Daoy (cell line): ENCODE measurements at places on chromosomes 4 and X.

GRCh38 chr4:2292646-2293108, 30.8 kb upstream of the MXD4 start:
- DNase-seq, result no peak

- peak; percentile 70 for DNase-seq
Measured at GRCh38 chrX:115017455-115017854, at the start of gene IL13RA2. Gene IL13RA2 (minus strand): TSS chrX:115017616. CDS start chrX:115017269, 347 bp downstream.

GRCh38 chr4:147814376-147814775, 82.5 kb downstream of the ARHGAP10 start:
- no peak for DNase-seq

GRCh38 chrX:333611-334311, 15.2 kb upstream of the GTPBP6 start:
- DNase-seq, result no peak

DNA sequence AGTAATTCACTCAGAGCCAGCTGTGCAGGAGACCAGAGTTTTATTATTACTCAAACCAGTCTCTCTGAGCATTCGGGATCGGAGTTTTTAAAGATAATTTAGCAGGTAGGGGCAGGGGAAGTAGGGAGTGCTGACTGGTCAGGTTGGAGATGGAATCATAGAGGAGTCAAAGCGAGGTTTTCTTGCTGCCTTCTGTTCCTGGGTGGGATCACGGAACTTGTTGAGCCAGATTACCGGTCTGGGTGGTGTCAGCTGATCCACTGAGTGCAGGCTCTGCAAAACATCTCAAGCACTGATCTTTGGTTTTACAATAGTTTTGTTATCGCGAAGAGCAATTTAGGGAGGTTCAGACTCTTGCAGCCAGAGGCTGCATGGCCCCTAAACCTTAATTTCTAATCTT, 63.6 kb downstream of the TRIM2 start:
- no peak for DNase-seq

- DNase-seq, result no peak
Measured at GRCh38 chr4:114752391-114753165, 154.0 kb downstream of the UGT8 start.

GRCh38 chr4:73917081-73917501, 47.9 kb downstream of the CXCL1 start:
- DNase-seq, result peak; percentile 66

GRCh38 chr4:80931631-80932081, 98.9 kb upstream of the BMP3 start:
- no peak for DNase-seq

- DNase-seq, result peak; percentile 11
Measured at GRCh38 chr4:128871948-128872347, 62.4 kb downstream of the JADE1 start.

- no peak for DNase-seq
Measured at GRCh38 chr4:74293558-74293957, 14.7 kb upstream of the EPGN start.

- no peak for DNase-seq
Measured at GRCh38 chr4:127155116-127155515, 477.6 kb upstream of the INTU start.

- no peak for DNase-seq
Measured at GRCh38 chr4:112861691-112862674, 187.5 kb upstream of the ANK2 start.

- no peak for DNase-seq
Measured at GRCh38 chr4:1205586-1206298, 33.4 kb upstream of the SPON2 start.

DNA sequence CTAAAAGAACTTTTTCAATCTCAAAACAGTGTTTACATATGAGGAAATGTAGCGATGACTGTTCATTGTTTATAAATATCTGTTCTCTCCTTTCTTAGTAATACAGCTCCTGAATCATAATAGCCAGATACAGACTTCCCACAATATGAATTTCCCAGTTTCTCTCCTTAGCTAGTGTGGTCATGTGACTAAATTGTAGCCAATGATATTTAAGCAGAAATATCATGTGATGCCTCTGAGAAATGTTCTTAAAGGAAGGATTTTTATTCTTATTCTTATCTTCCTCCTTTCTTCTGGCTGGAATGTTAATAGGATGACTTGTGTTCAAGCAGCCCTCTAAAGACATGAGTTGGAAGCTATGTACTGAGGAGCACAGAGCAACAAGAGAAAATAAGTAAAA, 383.7 kb upstream of the ATOH1 start:
- DNase-seq, result no peak

DNA sequence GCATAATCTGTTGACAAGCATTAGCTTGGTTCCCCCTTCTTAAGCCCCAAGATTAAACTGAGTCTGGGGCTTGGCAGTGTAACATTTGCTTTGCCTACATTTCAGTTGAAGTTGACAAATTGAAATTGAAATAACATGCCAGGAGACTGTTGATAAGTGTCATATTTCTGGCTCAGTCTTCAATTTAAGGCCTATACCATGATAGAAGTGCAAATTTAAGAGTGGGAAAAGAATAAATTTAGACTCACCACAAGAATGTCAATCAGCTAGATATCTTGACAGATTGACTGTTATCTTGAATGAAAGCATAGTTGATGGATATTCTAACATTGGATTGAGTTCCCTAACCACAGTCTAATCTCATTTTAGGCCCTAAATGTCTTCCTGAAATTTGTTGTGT, 117.6 kb downstream of the MAGEB17 start:
- DNase-seq, result no peak

- peak; percentile 80 for DNase-seq
Measured at GRCh38 chrX:105564501-105564900, 257.8 kb upstream of the NRK start.

GRCh38 chrX:136626237-136626636, 21.7 kb upstream of the CD40LG start:
- DNase-seq, result no peak

DNA sequence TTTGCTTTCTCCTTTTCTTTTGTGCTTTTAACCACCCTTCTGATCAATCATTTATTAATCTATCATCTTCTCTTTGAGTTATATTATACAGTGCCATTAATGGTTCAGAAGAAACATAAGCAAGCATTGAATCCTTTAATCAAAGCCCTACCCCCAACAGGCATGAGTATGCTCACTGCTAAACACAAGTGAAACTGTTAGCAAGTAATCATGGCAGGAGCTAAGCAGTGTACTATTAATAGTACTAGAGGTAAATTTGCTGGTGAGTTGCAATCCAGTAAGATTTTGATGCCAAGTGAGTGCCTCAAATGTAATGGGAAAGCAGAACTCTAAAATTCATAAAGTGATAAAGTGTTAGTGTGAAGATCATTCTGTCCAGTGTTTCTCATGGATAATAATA, 57.2 kb downstream of the FNIP2 start:
- DNase-seq, result no peak

GRCh38 chr4:184362396-184362795, 112.0 kb downstream of the IRF2 start:
- no peak for DNase-seq

DNA sequence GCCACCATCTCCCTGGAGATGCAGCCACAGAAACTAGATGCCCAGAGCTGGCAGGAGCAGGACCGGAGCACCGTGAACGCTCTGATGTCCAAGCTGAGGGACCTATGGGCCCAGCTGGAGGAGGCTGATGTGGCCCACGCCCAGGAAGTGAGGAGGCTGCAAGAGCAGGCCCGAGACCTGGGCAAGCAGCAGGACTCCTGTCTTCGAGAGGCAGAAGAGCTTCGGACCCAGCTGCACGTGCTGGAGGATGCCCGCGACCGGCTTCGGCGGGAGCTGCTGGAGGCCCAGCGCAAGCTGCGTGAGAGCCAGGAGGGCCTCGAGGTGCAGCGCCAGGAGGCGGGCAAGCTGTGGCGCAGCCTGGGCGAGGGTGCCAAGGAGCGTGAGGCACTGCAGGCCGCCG, 14.2 kb downstream of the SMIM10L2A start:
- no peak for DNase-seq

GRCh38 chr4:15920723-15921591, 17.6 kb downstream of the FGFBP1 start:
- DNase-seq, result peak; percentile 95

DNA sequence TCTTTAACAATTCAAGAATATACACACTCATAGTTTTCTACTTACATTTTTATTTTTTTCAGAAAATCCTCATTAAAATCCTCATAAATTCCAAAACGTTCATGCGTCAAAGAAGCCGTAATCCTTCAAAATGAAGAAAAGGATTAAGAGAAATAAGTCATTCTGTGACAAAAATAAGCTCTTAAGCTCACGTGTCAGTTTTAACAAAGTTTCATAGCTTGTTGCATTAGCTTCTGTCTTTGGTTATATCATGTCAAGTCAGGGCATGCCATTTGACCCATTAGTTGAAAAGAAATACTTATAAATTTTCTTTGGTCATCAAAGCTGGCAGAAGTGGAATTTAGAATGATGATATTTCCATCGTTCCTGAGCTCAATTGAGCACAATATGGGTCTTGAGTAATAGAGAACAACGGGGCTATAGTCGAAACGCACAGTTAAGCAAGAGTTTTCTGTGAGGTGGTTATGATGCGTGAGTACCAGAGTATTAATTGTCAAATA, 185.2 kb upstream of the CTSO start:
- no peak for DNase-seq

DNA sequence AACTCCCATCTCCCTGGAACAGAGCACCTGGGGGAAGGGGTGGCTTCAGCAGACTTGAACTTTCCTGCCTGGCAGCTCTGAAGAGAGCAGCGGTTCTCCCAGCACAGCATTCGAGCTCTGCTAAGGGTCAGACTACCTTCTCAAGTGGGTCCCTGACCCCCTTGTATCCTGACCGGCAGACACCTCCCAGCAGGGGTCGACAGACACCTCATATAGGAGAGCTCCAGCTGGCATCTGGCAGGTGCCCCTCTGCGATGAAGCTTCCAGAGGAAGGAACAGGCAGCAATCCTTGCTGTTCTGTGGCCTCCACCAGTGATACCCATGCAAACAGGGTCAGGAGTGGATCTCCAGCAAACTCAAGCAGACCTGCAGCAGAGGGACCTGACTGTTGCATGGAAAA, 244.1 kb upstream of the RASGEF1B start:
- DNase-seq, result no peak

- DNase-seq, result no peak
Measured at GRCh38 chrX:13369256-13370030, 49.6 kb upstream of the ATXN3L start.

DNA sequence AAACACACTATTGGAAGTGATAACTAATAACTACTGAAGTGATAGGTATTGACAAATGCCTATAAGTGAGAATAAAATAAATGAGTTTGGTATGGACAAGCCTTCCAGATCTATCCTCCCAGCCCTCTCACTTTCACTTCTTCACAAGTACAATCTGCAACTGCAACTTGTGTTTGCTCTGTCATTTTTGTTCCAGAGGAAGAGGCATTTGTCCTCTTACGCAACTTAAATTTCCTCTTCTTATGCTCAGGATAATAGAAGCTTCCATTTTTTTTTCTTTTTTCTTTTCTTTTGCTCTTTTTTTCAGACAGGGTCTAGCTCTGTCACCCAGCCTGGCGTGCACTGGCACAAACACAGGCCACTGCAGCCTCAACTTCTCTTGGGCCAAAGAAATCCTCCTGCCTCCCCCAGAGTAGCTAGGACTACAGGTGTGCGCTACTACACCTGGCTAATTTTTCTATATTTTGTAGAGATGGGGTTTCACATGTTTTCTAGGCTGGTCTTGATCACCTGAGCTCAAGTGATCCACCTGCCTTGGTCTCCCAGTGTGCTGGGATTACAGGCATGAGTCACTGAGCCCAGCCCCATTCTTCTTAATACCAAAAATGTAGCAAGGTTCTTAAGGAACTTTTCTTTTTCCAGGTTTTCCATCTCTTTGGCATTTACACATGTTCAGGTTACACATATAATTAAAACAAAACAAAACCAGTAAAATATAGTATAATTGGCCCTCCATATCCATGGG, 73.1 kb downstream of the PDGFC start:
- no peak for DNase-seq

- DNase-seq, result no peak
Measured at GRCh38 chr4:170777663-170778062, 687.9 kb upstream of the AADAT start.

- DNase-seq, result no peak
Measured at GRCh38 chrX:2370456-2370855, 130.3 kb downstream of the DHRSX start.

- no peak for DNase-seq
Measured at GRCh38 chr4:41665636-41666207, 82.8 kb downstream of the PHOX2B start.

DNA sequence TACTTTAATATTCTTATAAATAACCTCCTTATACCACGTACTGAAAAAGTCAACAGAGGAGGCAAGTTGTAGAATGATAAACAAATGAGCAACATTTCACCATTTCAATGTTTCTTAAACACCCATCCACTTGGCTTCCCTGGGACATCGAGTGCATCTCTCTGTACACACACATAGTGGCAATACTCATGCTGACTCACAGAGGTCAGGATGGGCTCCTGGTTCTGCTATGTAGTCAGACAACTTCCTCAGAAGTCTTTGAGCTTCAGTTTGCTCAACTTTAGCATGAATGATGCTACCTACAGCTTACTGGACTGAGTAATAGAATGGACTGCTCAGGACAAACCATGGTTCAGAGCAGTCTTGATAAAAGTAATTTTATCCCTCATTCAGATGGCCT, 56.9 kb downstream of the MAD2L1 start:
- peak; percentile 7 for DNase-seq

DNA sequence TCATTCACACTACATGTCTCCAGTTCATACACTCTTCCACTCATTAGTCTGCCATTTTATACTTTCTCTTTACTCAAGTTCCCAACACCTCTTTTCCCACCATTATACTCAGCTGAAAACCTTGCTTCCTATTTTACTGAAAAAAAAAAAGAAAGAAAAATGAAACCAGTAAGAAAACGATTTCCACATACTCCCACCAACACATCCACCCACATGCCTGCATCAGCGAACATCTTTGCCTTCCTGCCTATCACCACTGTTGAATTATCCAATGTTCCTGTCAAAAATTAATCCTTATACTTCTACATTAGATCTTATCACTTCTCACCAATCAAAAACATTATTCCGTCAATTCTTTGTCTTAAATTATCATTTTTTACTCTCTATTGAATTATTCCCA, 188.1 kb upstream of the FAM241A start:
- no peak for DNase-seq

DNA sequence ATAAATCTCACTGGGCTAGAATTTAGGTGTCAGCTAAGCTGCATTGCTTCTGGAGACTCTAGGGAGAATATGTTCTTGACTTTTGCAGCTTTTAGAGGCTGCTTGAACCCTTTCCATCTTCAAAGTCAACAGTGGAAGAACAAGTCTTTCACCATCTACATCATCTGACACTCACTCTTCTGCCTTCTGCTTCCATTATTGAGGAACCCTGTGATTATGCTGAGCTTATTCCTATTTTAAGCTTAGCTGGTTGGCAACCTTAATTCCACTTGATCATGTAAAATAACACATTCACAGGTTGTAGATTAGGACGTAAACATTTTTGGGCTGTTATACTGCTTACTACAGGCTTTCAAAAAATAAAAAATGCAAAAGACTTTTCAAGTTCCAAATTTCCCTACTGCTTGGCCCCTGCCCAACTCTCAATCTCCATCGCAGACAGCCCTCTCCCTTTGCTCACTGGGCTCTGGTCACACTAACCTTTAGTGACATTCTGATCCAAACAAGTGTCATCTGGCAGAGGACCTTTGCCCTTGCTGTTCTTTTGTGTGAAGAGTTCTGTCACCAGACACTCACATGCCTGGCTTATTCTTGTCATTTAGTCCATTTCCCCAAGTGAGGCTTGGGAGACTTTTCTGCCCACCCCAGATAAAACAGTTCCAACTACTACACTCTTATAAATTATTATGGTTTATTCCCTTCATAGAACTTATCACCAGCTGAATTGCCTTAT, 1056.0 kb downstream of the STIM2 start:
- no peak for DNase-seq

GRCh38 chr4:146349306-146349705, 135.0 kb downstream of the REELD1 start:
- DNase-seq, result no peak

GRCh38 chr4:89024051-89024675, 32.8 kb downstream of the FAM13A start:
- peak; percentile 36 for DNase-seq
